Cardiac muscle cell (in vitro differentiated cells and primary cell): ENCODE measurements at places on chromosomes 3 and 15. TPM values are rescaled to one million over a fixed set of nuclear protein-coding genes. Genes with fewer than 3 reads are reported as not detected.

Gene SLC6A11
- total RNA-seq: 0.04 and 0.18 TPM in 2 replicates

DNA sequence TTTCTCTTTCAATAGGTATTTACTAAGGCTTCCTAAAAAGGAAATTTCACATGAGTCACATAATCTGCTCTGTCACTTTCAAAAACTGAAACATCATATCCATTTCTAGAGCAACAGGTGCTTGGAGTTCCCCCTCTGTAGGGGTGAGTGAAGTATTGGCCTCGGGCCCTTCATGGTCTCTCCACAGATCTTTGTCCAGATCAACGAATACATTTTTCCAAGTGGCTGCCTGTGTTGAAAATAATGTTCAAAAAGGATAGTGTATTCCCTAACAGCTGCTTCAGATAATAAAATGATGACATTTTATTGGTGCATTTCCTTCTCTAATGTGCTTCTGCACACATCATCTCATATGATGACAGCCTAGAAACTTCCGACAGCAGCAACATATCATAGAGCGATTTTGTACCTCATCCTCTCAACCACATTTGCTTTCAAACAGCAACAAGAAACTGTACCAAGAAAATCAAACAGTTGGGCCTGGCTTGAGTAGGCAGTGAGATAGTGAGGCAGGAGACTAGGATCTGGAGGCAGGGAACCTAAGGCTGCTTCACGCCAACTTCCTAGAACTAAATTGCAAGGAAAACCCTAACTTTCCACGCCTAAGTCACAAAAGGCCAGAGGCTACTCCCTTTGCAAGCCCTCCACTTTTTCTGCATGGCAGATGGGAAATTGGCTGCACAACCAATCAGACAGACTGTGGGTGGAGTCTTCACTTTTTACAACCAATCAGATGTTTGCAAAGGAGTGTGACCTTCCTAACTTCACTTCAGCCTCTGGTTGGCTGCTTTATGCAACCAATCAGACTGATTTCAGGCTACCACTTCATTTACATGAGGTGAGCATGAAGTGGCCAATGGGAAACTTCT is 340.2 kb downstream of the LRRC3B start:
- DNase-seq: no peak

DNA sequence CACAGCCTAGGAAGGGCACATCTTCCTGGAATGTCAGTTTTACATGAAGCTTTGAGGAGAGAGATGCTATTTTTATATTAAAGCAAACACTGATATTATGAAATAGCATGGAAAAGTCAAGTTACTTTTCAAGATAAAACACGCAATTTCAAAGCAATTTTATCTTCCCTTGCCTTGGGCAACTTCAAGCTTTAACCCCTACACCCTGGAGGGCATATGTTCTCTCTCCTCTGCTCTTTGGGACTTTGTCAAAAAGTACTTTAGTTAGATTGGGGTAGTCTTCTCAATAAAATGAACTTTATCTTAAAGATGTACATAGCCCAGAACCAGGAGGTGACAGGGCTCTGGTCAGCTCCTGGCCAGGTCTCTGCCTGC is 86.9 kb upstream of the PLXNA1 start:
- DNase-seq: no peak

DNA sequence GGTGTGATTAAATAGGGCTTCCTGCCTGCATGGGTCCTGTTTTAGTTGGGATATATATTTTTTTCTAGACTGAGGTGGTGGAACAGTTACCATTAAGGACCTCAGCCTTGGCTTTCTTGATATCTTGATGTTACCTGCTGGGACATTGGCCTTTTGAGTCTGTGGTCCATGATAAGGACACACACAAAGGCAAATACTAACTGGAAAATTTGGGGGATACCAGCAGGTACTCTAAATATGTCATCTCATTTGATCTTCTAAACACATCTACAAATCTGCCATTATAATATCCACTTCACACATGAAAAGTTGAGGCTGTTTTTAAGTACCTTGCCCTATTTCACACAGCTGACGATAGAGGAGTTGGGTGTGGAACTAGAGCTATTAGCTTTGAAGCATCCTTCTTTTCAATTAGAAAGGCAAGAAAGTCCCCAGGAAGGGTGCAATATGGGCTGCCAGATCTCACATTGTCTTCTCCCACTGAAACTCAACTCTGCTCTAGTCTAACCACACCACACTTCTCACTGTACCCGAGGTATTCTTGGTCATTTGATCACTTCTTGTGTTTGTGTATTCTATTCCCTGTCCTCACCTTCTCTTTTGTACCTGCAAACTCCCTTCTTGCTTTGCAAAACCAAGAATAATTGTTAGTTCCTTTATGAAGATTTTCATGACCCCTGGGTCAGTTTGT is 288.3 kb upstream of the ICE2 start:
- no peak for DNase-seq

GRCh38 chr15:57340682-57341259 is 35.5 kb upstream of the CGNL1 start:
- DNase-seq: peak; percentile 72

DNA sequence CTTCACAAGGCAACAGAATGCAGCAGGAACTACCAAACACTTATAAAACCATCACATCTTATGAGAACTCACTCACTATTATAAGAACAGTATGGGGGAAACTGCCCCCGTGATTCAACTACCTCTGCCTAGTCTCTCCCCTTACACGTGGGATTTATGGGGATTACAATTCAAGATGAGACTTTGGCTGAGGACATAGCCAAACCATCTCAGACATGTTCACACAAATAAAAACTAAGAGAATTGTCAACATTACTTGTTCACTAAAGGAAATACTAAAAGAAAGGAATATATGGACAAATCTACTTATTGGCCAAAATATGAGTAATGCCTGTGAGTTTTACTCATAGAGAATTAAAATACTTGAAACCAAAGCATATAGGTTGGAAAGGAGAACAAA is 505.1 kb downstream of the IGSF11 start:
- no peak for DNase-seq

DNA sequence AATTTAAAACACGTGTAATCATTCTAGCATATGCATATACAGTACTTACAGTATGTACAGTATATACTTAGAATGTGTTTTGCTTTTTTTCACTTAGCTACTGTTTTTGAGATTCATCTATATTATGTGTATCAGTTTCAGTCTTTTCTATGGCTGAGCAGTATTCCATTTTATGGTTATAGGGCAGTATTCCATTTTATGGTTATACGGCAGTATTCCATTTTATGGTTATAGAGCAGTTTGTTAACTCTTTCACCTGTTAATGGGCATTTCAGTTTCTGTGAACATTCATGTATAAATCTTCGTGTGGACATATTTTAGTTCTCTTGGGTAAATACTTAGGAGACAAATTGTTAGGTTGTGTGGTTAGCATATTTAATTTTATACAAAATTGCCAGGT is 40.9 kb downstream of the PDCD6IP start:
- no peak for DNase-seq

- no peak for DNase-seq
These were observed 37.5 kb upstream of the CHST2 start for GRCh38 chr3:143081844-143082778.

DNA sequence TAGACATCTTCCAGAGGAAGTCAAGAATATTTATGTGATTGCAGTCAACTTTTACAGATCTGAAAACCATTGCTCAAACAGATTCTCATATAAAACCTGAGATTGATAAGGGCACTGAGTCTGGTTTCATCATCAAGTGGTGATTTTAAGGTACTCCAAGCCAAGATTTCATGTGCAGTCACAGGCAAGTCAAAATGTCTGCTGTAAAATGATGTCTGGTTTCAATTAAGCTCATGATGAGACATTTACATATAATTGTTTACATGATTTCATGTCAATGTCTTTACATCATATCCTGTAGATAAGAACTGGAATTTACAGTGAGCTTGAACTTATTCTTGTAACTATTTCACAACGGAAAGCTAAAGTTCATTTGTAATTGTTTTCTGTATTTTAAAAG is 1215.5 kb downstream of the ROBO2 start:
- DNase-seq: no peak
